ENCODE measurements at places on chromosomes 4 and X.

DNA sequence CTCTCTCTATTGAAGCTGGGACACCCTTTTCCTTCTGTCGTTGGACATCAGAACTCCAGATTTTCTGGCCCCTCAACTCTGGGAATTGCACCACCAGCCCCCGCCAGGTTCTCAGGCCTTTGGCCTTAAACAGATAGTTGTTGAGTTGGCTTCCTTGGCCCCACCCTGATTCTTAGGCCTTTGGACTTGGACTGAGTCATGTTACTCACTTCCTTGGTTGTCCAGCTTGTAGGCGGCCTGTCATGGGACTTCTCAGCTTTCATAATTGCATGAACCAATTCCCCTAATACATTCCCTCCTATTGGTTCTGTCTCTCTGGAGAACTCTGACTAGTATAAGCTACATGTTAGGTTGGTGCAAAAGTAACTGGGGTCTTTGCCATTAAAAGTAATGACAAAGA, 195.7 kb downstream of the GPAT3 start:
- H3K4me3 ChIP-seq = no peak overlapping the region
- no peak overlapping the region for H3K27ac ChIP-seq
- H3K27me3 ChIP-seq = peaks cover 9% of the 10 kb centered on the region
- no peak for DNase-seq
- no peaks in the 10 kb centered on the region for H3K36me3 ChIP-seq
- no peaks in the 10 kb centered on the region for H3K4me1 ChIP-seq

DNA sequence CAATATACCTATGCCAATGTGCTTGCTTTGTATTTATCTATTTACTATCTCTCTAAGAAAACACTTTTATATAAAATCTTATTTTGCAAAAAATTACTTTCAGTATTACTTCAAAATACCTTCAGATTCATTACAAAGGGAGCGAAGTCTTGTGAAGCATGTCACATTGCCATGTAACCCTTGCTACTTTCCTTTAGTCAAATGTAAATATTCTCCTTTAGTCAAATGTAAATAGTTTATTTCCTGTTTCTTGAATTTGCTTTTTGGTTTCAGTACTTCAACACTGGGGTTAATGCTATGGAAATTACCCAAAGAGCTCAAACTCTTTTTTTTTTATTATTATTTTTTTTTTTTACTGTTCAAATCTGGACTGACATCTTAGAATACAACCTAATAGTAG, 383.3 kb downstream of the GRXCR1 start:
- no peaks in the 10 kb centered on the region for H3K4me1 ChIP-seq
- H3K4me3 ChIP-seq = no peak overlapping the region
- DNase-seq = no peak
- no peak overlapping the region for H3K27ac ChIP-seq
- H3K27me3 ChIP-seq = peaks cover 3% of the 10 kb centered on the region

DNA sequence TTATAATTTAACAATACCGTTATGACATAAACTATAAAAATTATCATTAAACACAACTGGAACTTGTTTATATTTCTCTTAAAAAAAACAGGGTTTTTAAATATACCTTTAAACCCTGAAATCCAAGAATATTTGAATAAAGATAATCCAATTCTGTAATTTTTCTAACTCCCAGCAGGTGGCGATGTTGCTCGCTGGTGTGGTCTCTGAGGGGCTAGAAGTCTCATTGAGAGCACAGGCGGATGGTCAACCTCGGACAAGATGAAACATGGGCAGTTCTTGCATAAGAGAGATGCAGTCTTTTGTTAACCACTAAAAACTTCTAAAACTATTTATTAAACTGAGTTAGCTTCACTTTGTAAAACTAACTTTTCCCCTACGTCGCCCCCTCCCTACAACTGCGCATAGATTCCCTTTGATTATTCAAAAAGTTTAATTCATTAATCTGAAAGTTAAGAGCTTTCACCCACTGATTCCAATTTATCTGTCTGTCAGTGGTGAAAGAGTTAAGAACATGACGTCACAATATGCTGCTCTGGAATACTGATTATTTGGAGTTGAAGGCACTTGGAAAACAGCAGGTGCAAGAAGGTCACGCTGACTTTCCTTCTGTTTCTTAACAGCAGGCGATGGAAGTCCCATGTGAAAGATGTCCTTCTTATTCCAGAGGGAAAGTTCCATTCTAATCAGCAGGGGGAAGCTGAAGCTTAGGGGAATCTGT, 29.5 kb downstream of the DMP1 start:
- H3K4me1 ChIP-seq = no peaks in the 10 kb centered on the region
- no peak overlapping the region for H3K4me3 ChIP-seq
- no peak overlapping the region for H3K27ac ChIP-seq
- H3K36me3 ChIP-seq = no peaks in the 10 kb centered on the region
- no peak for DNase-seq

DNA sequence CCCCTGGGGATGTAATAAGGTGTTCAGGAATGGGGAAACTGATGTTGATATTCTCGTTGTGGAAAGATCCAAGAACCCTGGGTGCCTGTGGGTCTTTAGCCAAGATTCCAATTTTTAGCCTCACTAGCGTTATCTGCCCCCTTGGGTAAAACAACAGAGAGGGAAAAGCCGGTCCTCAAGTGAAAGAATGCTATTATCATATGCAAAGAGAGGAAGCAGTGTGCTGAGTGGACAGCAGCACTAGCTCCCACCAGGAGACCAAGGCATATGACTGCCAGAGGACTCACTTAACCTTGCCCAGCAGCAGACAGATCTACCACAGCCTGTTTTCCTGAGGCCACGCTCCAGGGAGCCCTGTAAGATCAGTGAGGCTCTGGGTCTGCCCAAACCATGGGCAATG, 257.9 kb upstream of the CPEB2 start:
- peaks cover 5% of the 10 kb centered on the region for H3K27me3 ChIP-seq
- no peaks in the 10 kb centered on the region for H3K4me1 ChIP-seq
- DNase-seq = no peak
- no peak overlapping the region for H3K4me3 ChIP-seq
- H3K27ac ChIP-seq = no peak overlapping the region

DNA sequence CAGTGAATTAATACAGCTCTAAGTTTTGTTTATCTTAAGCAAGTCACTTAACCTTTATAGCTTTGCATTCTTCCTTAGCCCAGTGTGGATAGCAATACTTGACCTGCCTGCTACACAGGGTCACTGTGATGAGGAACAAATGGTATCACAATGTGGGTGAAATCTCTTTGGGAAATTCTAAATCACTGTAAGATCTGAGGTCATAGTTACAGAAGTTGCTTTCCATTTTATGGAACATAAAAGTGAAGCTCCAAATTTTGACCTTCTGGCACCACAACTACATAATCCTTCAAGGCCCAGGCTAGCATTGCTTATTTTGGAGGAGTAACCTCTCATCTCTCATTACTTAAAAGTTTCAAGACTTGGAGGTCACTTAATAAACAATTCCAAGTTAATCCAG, 227.7 kb downstream of the USP46 start:
- no peak for DNase-seq
- H3K27me3 ChIP-seq = no peaks in the 10 kb centered on the region
- H3K27ac ChIP-seq = no peak overlapping the region

DNA sequence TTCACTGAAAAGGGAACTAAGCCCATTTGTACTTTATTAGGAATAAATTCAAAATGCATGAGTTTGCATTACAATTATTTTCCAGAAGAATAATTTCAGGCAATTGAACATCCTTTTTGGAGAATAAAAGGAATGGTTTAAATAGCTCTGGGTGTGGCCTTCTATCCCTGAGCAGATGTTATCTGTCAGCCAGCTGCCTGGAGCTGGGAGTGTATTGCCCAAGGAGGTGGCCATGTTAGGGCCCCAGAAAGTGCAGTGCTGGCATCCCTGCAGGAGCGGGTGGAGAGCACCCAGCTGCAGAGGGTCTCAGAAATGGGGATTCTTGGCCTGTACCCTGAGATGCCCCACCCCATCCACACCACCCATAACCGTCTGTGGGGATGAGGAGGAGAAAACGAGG, 21.6 kb upstream of the VEGFD start:
- H3K36me3 ChIP-seq = peaks cover 12% of the 10 kb centered on the region
- no peak for DNase-seq
- no peak overlapping the region for H3K4me3 ChIP-seq
- no peaks in the 10 kb centered on the region for H3K27me3 ChIP-seq
- H3K27ac ChIP-seq = no peak overlapping the region

DNA sequence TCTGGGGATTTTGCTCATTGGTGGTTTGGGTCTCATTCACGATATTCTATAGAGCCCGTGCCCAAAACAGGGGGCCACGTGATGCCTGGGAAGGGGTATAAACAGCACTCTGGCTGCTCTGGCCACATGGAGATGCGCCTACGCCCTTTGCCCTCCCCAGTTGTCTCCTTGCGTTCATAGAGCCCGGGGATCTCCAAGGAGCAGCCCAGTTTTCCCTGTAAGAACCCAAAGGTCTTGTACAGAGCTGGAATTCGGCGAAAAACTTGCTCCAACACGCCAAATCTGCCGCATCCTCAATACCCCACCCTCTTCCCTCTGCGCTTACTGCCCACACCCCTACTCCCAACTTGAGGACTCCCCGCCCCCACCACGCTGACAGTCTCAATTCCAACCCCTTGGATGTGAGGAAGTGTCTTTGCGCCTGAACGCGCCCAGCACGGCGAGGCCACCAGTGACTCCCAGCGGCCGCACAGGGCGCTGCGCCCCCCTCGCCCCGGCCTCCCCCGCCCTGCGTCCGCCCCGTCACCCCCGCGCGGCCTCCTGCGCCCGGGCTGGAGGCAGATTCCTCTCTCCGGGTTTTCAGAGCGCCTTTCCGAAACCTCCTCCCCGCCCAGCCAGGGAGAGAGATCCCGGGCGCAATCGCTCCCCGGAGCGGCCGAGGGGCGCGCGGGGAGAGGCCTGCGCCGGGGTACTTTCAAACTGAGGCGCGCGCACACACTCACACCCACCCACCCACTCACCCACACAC, at the start of gene NHS:
NHS (plus strand) TSS at position 582 of the 748 bp plus-strand sequence. CDS start 558 bp downstream, outside the sequence.
- DNase-seq = peak; percentile 91
- H3K4me3 ChIP-seq = peak within 1 kb of the TSS; percentile 93
- H3K4me1 ChIP-seq = peaks cover 34% of the 10 kb centered on the region
- H3K27ac ChIP-seq = peak within 1 kb of the TSS; percentile 74
- peaks cover 2% of the 10 kb centered on the region for H3K36me3 ChIP-seq

DNA sequence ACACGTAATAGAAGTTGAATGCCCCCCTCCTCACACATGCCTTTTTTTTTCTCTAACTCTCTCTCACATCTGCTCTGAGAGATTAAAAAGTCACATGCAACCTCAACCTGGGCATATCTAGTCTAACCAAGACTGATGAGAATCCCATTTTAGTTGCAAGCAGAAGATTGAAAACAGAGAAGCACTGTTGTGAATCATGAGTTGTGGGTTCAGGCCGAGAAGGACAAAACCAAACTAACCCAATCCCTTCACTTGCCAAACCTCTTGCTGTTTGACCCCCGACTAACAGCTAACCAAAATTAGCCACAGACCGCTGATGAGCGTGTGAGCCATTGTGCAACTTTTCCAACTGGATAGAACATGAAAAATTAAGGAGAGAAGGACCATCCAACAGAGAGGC, 31.8 kb downstream of the CXCL1 start:
- DNase-seq = no peak
- H3K36me3 ChIP-seq = no peaks in the 10 kb centered on the region
- H3K27me3 ChIP-seq = peaks cover 3% of the 10 kb centered on the region
- peaks cover 8% of the 10 kb centered on the region for H3K4me1 ChIP-seq
- no peak overlapping the region for H3K27ac ChIP-seq
- H3K4me3 ChIP-seq = no peak overlapping the region

- H3K4me1 ChIP-seq = peaks cover 3% of the 10 kb centered on the region
- H3K4me3 ChIP-seq = no peak overlapping the region
- H3K27me3 ChIP-seq = no peaks in the 10 kb centered on the region
- no peak overlapping the region for H3K27ac ChIP-seq
These were observed 26.9 kb upstream of the CT47C1 start for GRCh38 chrX:119045884-119046283.

DNA sequence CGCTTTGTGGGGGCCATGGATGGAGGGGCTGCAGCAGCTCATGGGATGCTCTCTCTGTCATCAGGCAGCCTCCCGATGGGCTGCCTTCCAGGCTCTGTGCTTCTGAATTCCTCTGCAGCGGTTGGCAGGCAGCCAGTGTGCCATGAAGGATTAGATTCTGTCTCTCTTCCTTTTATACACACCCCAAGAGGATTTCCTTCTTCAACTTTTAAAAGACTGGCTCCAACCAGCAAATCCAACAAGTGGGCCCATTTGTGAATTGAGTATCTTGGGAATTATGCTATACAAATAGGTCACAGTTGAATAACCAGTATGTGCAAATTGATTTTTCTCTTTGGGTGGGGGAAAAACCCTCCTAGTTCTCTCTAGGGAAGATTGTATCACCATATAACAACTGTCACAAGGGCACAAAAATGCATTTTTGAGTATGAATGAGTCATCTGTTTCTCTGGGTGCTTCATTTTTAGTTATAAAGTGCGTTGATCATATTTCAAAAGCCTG, 96.8 kb upstream of the FAT1 start:
- peaks cover 9% of the 10 kb centered on the region for H3K4me1 ChIP-seq
- H3K4me3 ChIP-seq = no peak overlapping the region
- no peaks in the 10 kb centered on the region for H3K36me3 ChIP-seq
- no peaks in the 10 kb centered on the region for H3K27me3 ChIP-seq

- no peak overlapping the region for H3K4me3 ChIP-seq
- no peak overlapping the region for H3K27ac ChIP-seq
- H3K36me3 ChIP-seq = peaks cover 2% of the 10 kb centered on the region
These were observed 56.0 kb downstream of the TMEM131L start for GRCh38 chr4:153521999-153522801.

DNA sequence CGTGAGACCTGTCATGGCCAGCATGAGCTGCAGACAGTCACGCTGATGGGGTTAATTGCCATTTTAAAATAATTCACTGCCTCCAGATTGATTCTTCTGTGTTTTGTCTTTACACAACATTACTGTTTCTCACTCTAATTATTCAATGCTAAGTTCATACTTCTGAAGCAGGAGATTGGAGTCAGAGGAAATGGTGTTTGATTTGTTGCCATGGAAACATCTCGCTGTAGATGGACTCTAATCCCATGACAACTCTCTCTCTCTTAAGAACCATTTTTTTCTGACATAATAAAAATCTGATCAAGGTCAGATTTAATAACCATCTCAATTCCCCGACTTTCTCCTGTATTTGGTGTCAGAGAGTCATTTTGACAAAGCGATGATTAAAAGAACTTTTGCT, 209.0 kb downstream of the IDS start:
- no peak for DNase-seq
- H3K4me3 ChIP-seq = no peak overlapping the region
- no peak overlapping the region for H3K27ac ChIP-seq
- no peaks in the 10 kb centered on the region for H3K36me3 ChIP-seq

All from type B pancreatic cell (in vitro differentiated cells).